ENCODE measurements at places on chromosomes 16 and 17.

DNA sequence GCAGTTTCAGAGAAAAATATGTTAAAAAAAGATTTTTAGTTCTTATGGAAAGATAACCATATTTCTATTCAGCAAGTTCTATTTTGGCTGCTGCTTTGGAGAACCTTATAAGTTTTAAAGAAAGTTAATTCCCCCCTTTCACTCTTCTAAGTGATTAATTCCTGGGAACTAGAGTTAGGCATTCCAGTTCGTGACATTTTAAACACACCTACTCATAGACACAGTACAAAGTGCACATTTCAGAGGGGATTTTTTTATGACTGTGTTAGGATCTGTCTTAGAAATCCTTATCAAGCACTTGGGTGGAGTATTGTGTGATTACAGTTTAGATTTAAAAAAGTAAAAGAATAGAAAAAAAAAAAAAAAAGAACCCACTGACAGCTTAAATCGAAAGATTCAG is 3.5 kb upstream of the CDH11 start:
- DNase-seq = no peak

DNA sequence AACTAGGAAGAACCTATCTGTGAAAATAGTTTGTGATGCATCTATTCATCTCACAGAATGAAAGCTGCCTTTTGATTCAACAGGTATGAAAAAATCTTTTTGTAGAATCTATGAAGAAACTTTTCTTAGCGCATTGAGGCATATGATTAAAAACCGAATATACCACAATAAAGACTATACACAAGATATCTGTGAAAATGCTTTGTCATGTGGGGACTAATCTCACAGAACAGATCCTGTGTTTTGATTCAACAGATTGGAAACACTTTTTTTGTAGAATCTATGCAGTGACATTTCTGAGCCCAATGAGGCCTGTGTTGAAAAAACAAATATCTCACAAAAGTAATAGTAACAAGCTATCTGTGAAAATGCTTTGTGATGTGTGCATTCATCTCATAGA is 2247.5 kb downstream of the TP53TG3F start:
- no peak for DNase-seq

DNA sequence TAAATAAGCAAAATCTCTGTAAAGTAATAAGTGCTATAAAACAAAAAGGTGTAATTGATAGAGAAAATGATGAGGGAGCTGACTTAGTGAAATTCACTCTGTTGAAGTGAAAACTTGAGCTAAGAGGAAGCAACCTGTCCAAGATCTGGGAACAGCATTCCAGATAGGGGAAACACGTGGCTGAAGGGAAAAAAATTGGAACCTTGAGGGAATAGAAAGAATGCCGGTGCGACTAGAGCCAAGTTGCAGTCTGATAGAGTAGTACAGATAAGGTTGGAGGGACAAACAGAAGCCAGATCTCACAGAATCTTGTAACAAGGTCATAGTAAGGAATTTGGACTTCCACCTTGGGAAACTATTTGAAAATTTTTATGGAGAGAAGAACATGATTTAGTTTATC is 623 bp upstream of the DDX52 start:
- no peak for DNase-seq

DNA sequence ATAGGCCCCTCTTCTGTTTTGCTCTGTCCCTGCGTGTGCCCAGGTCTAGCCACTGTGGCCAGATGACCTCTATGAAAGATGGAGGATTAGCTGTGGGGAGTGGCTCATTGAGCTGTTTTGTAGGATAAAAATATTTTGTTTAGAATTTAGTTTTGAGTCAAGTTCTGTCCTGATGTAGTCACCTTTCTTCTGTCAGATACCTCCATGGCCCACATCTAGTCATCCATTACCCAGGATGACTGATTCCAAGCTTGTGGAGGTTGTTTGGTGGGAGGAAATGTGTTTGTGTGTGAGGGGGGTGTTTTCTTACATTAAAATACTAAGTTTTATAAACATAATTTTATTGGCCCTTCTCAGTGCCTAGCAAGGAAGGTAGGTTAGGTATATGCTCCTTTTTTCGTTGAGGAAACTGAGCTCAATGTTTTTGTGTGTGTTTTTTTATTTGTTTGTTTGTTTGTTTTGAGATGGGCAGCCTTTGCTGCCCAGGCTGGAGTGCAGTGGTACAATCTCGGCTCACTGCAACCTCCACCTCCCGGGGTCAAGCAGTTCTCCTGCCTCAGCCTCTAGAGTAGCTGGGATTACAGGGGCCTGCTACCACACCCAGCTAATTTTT is 16.3 kb downstream of the SNX11 start:
- DNase-seq = no peak

- no peak for DNase-seq
Measured at GRCh38 chr16:84973236-84973635, 38.1 kb downstream of the ZDHHC7 start.

DNA sequence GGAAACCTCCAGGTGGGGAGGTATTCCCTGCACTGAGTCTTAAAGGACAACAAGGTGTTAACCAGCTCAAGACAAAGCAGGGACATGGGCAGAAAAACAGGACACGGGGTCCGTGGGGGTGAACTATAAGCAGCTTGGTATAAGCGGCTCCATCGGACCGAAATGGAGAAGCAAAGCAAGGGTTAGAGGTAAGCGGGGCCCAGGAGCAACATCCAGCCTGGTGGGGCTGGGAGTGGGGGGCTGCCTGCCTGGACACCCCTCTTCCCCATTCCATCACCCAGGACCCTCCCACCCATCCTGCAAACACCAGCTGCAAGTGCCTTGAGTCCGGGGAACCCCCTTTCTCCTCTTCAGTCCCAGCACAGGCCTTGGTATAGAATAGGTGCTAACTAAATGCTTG is 29.5 kb downstream of the MYH11 start:
- no peak for DNase-seq

GRCh38 chr17:40803617-40804082 is 3.9 kb upstream of the KRT28 start:
- DNase-seq = peak; percentile 66

DNA sequence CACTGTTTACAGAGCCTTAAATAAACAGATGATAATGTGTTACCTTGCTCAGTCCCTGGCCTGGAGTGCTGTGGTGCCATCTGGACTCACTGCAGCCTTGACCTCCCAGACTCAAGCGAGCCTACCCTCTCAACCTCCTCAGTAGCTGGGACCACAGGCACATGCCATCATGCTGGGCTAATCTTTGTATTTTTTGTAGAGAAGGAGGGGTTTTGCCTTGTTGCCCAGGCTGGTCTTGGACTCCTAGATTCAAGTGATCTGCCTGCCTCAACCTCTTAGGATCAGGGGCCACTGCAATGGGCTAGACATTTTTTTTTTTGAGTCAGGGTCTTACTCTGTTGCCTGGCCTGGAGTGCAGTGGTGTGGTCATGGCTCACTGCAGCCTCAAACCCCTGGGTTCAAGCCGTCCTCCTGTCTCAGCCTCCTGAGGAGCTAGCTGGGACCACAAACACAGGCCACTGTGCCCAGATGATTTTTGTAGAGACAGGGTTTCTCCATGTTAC is 5.0 kb upstream of the NAGLU start:
- no peak for DNase-seq

DNA sequence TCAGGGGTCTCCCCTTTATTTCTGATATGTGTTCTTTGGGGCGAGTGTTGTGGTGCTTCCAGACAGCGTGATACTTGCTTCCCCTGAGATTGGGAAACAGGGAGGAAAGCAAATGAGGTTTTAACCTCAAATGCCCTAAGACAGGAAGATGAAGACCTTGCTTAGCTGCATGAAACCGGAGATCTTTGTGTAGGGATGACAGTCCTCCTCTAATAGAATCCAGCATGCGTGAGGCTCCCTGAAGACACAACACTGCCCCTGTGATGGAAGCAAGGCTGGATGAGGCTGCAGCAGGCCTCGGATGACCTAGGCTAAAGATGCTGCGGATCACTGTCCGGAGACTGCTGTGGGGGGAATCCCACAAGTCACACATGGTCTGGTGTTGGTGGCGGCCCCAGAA is 491.0 kb downstream of the CDH13 start:
- no peak for DNase-seq

GRCh38 chr17:11105141-11105540 is 135.9 kb upstream of the SHISA6 start:
- DNase-seq = no peak

GRCh38 chr16:81818905-81819304 is 39.8 kb downstream of the PLCG2 start:
- DNase-seq = no peak

- DNase-seq = no peak
Measured at GRCh38 chr17:149897-150584, 12.7 kb downstream of the SCGB1C2 start.

DNA sequence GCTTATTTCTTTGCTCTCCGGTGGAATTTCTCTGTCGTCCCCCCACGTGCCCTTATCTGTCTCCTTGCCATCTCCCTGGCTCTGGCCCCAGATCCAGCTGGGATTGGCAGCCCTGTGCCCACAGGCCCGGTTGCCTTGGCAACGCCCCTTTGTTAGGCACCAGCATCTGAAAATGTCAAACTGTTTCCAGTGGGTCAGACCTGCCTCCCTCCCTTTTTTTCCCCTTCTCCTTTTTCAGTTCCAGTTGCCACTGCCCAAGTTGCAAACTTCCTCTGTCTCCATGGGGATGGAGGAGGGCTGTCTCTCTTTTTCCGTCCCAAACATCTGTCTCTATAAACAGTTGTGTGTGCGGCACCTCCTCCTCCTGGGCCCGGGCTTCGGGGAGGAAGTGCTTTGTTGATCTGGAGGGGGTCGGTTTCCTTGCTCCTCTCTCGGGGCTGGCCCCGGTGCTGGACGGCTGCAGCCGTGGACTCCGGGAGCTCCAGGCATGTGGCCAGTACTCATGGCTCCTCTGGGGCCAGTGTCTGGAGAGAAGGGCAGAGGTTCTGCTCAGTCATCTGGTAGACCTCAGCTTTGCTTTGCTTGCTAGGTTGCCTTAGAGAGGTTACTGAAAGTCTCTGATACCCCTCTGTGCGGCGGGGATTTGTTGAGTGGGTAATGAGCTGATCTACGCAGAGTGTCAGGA is 35.3 kb downstream of the SOCS3 start:
- DNase-seq = no peak

GRCh38 chr17:7184091-7184488 is 4.9 kb upstream of the ASGR1 start:
- no peak for DNase-seq

GRCh38 chr17:8552577-8553320 is 77.8 kb downstream of the MYH10 start:
- no peak for DNase-seq

GRCh38 chr17:1473170-1473569 is 17.1 kb upstream of the CRK start:
- no peak for DNase-seq

DNA sequence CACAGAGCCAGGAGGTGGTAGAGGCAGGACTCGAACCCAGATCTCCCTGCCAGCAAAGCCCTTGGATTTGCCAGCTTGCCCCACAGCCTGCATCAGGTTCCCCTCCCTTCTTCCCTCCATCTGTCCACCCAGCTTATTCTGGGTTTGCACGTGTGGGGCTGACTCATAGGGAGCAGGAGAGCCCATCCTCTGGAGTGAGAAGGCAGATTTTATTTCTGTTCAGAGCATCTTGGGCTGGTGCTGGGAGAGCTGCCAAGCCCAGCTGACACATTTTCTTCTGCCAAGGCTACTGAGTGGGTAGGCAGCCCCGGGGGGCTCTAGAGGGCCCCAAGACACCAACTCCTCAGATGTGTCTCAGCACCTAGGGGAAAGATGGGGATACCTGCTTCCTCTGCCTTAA is 106.3 kb upstream of the CRHR1 start:
- no peak for DNase-seq

DNA sequence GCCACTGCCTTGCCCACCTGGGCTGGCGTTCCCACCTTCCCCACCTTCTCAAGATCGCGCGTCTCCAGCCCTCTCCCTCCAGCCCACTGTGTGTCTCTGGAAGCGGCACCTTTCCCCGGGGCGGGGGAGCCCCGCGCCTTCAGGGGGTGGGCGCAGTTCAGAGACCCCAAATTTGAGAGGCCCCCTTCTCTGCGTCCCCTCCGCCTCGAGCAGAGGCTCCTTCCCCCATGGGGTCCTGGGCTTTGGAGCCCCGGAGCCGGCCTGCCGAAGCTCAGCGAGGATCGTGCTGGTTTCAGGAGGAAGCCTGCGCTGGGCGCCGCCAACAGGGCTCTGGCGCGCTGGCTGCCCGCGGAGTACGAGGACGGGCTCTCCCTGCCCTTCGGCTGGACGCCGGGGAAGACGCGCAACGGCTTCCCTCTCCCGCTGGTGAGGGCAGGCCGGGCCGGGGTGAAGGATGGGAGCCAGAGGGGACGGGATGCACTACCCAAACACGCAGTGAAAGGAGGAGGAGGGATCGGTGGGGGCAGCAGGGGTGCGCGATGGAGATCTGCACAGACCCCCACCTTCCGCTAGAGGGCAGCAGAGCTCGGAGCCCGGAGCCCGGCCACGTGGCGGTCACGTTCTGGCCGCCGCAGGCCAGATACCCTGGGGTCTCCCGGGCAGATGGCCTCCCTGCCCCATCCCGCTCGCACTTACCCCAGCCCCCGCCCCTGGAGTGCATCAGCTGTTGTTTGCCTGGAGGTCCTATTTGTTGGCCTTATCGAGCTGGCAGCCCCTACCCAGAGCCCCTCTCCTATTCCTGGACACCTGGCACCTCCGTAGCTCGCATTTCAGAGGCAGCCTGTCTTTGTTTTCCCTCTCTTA is 11.1 kb downstream of the LPO start:
- DNase-seq = peak; percentile 78

- DNase-seq = no peak
Measured at GRCh38 chr16:75130150-75130771, 13.7 kb upstream of the LDHD start.

- DNase-seq = no peak
Measured at GRCh38 chr17:69637446-69638156, 223.1 kb downstream of the MAP2K6 start.

- DNase-seq = no peak
Measured at GRCh38 chr16:1982013-1982433, 754 bp upstream of the NOXO1 start.

DNA sequence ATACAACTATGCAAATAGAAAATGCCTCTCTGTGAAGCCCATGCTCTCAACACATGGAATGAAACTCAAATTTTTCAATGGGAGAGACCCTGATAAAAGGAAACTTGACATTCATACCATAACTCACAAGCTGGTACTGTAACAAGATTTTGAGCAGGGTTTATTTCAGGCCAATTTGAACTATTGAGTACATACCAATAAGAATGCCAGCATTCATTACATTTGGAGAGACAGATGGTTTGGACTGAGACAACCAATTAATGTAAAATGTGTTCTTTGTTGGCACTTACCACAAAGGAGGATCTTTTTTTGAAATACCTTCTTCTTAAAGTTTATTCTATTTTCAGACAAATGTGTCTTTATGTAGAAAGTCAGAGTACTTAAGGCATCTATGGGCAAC is 1357.0 kb upstream of the GOT2 start:
- no peak for DNase-seq
